Substantia nigra (tissue), 51 donors: ENCODE measurements at places on chromosomes 4 and X.
A peak's percentile ranks its signal among the peaks of the same experiment; 100 is the strongest.

GRCh38 chr4:117001077-117001476 is 84.3 kb downstream of the TRAM1L1 start:
- DNase-seq = no peak

GRCh38 chr4:94576210-94576609 is 124.5 kb downstream of the PDLIM5 start:
- no peak for DNase-seq

- DNase-seq = peak; percentile 14
Observed at GRCh38 chrX:45322382-45322781, 121.7 kb upstream of the DIPK2B start.

DNA sequence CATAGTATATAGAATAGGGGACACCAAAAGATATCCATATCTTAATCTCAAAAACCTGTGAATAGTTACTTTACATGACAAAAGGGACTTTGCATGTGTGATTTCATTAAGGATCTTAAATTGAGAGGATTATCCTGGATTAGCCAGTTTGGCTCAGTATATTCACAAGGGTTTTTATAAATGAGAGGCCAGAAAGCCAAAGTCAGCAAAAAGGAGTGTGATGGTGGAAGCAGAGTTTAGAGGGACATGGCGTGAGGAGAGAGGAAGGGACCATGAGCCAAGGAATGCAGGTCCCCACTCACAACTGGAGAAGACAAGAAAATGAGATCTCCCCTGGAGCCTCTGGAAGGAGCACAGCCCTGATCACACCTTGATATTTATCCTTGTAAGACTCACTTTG is 648.5 kb upstream of the LCORL start:
- DNase-seq = no peak

DNA sequence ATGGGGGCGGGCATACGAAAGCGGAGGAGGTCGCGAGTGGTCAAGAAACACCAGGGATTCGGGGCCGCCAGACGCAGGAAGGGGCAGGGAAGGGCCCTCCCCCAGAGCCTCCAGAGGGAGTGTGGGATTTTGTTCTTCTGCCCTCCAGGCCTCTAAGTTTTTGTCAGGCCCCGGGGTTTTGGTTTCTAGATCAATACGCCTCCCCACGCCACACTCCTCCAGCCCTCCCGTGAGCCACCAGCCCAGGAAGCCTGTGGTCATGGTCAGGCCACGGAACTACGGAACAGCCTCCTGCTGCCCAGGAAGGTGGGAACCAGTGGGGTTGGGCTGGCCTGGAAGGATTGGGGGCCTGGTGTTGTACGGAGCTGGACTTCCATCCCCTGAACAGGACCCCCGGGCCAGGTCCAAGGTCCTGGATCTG is 38.4 kb downstream of the CPLX1 start:
- no peak for DNase-seq

DNA sequence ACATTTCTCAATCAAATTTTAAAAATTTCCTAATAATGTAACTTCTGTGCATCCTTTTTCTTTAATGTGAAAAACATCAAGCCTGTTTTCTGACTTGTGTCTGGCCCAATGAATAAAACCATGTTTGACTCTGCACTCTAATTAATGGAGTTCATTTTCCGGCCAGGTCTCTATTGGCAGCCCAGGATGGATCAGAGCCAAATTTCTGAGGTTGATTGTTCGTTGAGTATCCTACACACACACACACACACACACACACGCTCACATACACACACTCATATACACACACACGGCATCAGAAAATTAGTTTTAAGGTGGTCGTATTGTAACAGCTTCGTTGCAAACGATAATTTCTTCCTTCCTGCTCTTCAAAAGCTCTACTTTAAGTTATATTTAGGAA is 28.9 kb upstream of the TLL1 start:
- DNase-seq = no peak

DNA sequence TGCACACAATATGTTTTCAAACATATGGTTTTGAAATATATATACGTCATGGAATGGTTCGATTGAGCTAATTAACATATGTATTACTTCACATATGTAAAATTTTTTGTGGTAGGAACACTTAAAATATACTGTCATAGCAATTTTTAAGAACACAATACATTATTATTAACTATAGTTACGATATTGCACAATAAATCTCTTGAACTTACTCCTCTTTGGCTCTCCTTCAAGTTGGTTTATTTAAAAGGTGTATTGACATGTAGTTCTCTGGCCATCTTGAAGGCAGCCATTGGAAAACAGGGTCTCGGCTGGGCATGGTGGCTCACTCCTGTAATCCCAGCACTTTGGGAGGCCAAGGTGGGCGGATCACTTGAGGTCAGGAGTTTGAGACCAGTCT is 53.8 kb downstream of the CASP3 start:
- DNase-seq = no peak

DNA sequence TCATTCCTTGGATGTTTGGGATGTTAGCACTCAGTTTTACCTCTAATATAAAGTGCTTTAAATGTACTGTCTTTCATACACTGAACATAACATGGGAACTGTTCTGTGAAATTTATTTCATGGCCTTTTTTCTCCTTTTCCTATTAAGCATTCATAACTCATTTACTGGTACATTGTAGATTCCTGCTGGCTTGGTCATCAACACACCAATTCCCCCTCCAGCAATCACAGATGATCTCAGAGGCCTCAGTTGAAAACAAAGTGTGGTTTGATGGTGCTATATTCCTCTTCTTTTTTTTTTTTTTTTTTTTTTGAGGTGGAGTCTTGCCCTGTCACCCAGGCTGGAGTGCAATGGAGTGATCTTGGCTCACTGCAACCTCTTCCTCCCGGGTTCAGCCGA is 61.9 kb upstream of the FAM47B start:
- no peak for DNase-seq

- DNase-seq = no peak
Observed at GRCh38 chr4:73725985-73726384, 14.4 kb upstream of the CXCL8 start.

DNA sequence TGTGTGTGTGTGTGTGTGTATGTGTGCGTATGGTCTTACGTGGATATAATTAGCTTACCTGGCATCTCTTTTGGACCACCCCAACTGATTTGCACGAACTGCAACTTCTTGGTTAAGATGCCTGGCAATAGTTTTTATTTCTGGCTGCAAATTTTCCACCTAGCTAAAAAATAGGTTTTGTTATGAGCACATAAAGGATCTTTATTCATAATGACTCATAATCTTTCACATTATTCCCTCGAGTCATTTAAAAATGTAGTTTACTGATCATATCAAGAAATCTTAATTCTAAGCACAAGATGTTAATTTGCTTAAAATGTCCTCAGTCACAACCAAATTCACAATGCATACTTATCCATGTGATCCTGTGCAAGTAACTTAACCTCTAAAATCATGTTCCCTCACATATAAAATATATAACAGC is 1.5 kb downstream of the COX18 start:
- no peak for DNase-seq

- DNase-seq = no peak
Observed at GRCh38 chr4:158965226-158965625, 137.7 kb upstream of the RAPGEF2 start.

DNA sequence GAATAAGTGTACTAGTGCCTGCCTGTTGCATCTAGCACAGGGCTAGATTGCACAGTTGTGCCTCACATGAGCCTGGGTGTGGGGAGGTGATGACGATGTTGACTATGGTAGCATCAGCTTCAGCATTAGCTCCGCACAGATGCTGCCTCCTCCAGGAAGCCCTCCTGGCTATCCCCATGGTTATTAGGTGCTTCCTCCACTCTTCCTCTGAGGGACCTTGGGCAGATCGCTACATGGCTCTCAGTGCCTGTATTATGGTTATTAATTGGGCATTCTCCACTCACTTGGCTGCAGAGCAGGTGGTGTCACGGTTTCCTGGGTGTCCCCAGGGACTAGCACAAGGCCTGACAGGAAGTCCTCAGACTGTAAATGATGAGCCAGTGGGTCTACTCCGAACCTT is 325.6 kb downstream of the ARHGAP10 start:
- DNase-seq = no peak

DNA sequence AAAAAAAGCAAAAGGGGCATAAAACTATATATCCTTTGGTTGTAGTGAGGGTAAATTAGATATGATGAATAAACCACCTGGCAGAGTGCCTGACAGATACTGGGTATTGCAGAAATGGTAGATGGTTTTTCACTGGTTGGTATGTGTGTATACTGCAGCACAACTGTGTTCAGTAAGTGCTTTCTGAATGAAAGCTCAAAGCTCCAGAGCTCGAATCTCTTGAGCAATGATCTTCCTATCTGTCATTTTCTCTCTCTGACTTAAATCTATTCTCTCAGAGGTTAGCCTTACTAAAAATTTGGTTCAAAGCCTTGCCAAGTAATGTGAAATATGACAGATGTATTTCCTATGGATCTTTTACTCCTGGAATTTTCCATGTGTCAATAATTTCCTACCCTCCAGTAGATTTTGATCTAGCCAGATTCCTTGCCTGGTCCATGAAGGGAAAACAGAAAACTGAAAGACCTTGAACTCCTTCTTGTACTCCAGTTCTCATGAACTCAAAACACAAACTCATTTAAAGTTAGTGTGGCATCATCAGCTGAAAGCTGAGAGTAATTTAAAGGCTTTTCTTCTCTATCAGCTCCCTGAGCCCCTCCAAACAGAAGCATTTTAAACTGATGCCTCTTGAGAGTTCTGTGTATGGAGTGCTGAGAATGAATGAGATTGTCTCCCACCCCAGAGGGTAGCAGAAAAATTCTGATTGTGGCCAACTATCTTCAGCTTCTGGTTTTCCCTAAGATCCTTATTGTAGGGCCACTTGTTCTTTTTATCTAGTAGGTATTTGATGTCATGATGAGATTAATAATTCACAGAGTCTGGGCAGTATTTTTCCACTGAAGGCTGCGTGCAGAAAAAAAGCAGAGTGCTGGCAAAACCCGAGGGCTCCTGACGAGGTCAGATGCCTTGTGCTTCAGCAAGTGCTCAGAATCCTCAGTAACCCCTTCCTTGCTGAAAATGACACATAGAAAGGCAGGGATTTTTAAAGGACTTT is 363.4 kb upstream of the BOD1L1 start:
- DNase-seq = no peak

DNA sequence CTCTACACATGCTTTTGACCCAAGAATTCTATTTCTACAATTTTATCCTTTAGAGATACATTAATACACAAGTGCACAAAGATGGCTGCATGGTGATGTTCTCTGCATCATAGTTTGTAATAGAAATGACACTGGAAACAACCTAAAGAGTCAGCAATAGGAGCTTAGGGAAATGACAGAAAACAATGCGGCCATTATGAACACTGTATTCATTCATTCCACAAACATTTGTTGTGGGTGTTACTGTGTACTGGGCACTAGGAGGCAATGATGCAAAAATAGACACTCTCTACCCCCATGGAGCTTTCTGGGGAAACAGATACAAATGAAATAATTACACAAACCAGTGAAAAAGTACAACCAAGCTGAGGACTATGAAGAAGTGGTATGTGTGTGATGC is 32.0 kb downstream of the IDS start:
- no peak for DNase-seq

GRCh38 chr4:98692411-98692810 is 34.0 kb upstream of the TSPAN5 start:
- DNase-seq = no peak

- no peak for DNase-seq
Observed at GRCh38 chrX:25049357-25049756, 33.6 kb upstream of the ARX start.

DNA sequence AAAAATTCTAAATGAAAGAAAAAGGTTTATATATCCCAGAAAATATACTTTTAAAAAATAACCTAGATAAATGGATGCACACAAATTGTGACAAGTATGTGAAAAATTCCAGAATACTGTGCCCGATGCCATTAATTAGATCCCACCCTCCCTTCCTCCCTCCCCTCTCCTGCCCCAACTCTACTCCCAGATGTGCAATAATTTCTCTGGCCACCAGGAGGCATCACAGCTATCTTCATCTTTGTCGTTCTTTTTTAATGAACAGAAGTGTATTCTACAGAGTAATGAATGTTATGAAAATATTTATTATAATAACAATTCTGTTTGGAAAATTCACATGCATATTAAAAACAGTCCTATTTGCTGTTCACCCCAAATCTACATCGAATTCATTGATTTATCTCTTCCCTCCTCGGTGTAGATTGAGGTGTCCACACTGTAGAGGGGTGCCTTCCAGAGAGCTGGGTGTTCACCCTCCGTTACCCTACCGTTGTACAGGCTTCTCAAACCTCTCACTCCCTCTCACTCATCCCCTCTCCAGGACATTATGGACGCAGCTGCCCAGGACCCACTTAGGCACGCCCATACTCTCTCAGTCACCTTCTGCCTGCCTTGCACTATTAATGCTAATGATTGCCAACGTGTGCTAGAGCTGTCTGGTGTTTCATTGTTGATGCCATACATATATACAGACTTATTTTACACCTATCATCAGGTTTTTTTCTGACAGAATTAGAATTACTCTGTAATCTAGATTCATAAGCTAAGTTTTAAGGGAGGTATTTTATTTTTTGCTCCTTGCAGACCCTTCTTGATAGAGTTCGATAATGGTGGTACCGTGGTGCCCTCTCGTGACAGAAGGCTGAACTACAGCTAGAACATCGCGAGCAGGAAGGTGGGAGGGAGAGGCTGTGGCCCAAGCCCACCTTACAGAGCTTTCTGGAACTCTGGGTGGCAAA is 14.1 kb downstream of the RAB40AL start:
- DNase-seq = peak; percentile 27

DNA sequence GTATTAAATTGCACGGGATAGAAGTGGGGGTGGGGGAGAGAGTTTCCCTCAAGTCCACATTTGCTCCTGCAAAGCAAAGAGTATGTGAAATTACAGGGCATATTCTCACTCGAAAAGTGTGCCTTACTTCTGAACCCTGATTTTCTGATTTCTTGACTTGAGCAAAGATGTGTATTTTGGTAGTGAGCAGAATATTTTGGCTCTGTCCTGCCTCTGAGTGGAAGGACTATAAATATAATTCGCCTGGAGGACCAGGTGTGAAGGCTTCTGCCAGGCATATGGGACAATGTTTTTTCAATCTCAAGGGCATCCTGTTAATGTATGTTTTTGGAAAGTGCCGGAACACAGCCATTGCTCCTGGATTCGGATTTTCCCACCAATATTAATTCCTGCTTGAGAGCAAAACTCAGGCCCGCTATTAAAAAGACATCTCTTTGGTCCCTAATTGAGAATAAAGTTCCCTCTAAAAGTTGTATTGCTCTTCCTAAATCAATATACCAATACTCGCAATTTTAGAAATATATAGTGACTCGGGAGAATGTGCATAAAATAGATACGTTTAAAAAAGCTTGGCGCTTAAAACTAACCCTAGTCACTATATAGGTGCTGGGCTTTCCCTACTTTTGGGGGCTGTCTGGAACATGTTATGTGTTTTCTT is 15.3 kb upstream of the PITX2 start:
- no peak for DNase-seq
